ENCODE measurements at places on chromosomes 12 and 14. TPM values are rescaled to one million over a fixed set of nuclear protein-coding genes. Genes with fewer than 3 reads are reported as not detected.

GRCh38 chr12:69998922-69999321 is 173.9 kb downstream of the MYRFL start:
- no peak overlapping the region for H3K27ac ChIP-seq
- H3K4me3 ChIP-seq, result no peak overlapping the region

- H3K4me3 ChIP-seq, result no peak overlapping the region
- no peaks in the 10 kb centered on the region for H3K27me3 ChIP-seq
- DNase-seq, result no peak
- no peak overlapping the region for H3K27ac ChIP-seq
Observed at GRCh38 chr14:51884086-51884927, 23.9 kb downstream of the GNG2 start.

The SYT10 gene
- not detected for total RNA-seq

The DENR gene
- 42.7 TPM for total RNA-seq

The CD163 gene
- 20.6 TPM for total RNA-seq
